ENCODE measurements at places on chromosomes 6 and 20. TPM values are rescaled to one million over a fixed set of nuclear protein-coding genes. Genes with fewer than 3 reads are reported as not detected.

- no peak for DNase-seq
Measured at GRCh38 chr6:162251257-162251656, 476.3 kb downstream of the PRKN start.

DNA sequence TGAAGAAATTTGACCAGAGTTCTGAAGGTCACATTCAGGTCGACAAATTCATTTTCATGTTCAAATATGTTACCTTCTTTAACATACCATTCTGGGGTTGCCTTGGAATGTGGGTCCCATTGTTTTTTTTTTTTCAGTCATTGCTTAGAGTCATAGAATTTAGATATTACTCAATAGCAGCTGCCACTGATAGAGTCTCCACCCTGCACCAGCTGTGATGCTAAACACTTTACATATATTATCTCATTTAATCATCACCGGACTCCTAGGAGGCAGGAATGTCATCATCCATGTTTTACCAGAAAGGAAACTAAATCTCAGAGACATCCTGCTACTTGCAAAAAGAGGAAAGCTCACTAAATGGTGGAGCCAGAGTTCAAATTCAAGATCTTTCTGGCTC, 204.7 kb downstream of the ESR1 start:
- no peak for DNase-seq

Gene PTGIS
- polyA plus RNA-seq = 33.0 TPM

DNA sequence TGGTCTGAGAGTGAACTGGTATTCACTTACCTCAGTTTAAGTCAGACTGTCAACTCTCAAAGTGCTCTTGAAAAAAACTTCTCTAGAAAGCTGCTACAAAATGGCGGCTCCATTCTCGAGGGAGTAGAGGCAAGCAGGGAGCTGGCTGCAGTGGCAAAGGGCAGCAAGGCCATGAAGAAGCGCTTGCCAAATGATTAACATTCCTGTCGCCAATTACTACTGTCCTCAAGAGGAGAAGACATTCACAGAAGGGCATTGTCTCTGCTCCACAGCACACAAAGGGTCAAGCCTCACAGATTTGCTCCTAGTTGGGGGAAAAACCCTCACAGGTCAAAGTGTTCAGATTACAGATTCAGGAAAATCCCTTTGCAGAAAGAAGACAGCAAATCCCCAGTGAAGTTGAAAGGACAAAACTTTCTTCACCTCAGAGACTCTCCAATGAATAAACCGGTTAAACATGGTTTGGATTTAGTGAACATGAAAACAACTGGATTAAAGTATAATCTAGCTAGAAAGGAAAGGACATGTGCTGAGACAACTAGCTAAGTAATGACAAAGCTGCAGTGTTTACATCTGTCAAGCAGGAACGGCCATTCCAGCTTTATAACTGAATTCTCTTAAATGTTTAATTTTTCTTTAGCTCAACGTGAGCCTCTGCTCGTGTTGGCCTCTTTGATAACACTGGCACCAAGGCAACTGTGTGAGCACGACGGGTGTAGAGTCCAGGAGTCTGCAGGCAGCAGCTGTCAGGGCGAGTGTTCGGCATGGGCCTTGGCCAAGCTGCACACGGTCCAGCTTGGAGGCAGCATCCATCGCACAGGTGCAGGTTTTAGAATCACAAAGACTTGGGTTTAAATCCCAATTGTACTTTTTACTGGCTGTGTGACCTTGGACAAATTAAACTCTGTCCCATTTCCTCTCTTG, 37.6 kb downstream of the NR2E1 start:
- DNase-seq = no peak

Gene TBX18
- 12.5 TPM for polyA plus RNA-seq

Gene OR2J3
- not detected for polyA plus RNA-seq

GRCh38 chr6:127967708-127968107, 66.8 kb upstream of the THEMIS start:
- DNase-seq = no peak

GRCh38 chr6:70216767-70217166, 86.1 kb downstream of the COL9A1 start:
- no peak for DNase-seq

Gene RHAG
- polyA plus RNA-seq = 0.96 TPM

- DNase-seq = no peak
Measured at GRCh38 chr6:148274809-148275208, 67.8 kb upstream of the SASH1 start.

Gene GJA10
- not detected for polyA plus RNA-seq

DNA sequence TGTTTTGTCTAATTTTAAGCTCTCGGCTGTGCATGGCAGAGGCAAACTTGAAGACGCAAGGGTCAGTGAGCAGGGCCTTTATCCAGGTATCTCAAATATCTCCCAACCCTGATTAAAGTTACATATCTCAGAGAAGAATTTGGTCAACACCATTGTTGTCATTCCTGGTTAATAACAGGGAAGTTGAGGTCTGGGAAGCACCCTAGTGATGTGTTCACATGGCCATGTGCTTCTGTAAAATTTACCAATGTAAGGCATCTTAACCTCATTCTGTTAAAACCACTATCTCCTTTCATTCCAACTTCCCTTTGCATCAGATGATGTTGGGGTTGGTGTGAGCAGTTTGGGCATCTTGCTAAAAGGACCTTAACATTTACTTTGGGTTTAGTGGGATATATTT, 4.0 kb upstream of the FAM110A start:
- DNase-seq = no peak

GRCh38 chr6:149433881-149434280, 33.8 kb downstream of the SUMO4 start:
- no peak for DNase-seq

- DNase-seq = no peak
Measured at GRCh38 chr6:30641048-30641447, 5.9 kb upstream of the C6orf136 start.

Data from left kidney (tissue), 8 donors.